Left colon (tissue), 2 donors: ENCODE measurements at places on chromosomes 7 and 10. TPM values are rescaled to one million over a fixed set of nuclear protein-coding genes. Genes with fewer than 3 reads are reported as not detected.

Gene TRPV6
- total RNA-seq: 0.45 TPM

Gene SLC26A3
- 3,814 TPM for total RNA-seq

Gene LLCFC1
- not detected for total RNA-seq

Gene RNF32
- total RNA-seq: 2.8 TPM

Gene FGFR2
- total RNA-seq: 39.2 TPM

Gene VAX1
- not detected for total RNA-seq

Gene GALNT17
- 2.8 TPM for total RNA-seq

Gene FZD1
- total RNA-seq: 11.0 TPM
